ENCODE measurements at places on chromosomes 16 and 17. TPM values are rescaled to one million over a fixed set of nuclear protein-coding genes. Genes with fewer than 3 reads are reported as not detected.

DNA sequence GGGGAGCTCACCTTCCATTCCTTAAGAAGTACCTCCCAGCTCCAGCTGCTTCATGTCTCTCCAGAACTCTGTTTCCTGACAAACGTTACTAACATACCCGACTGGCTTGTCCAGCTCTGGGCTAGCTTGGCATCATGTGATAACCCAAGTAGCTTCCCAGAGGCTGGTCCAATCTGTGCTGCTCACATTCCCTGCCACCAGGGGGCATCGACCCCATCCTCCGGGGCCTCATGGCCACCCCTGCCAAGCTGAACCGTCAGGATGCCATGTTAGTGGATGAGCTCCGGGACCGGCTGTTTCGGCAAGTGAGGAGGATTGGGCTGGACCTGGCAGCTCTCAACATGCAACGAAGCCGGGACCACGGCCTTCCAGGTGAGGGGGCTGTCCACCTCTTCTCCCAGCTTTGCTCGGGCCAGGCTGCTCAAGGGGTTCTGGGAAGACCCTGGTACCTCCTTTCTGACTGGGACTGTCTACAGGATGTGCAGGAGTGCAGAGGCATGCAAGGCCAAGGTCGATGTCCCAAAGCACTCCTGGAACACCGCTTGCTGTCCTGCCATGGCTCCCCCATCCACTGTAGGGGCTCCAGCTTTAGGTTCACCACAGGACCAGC is 7.6 kb downstream of the EPX start:
- DNase-seq = peak; percentile 43

- no peak for DNase-seq
These were observed 34.4 kb upstream of the CDRT4 start for GRCh38 chr17:15501793-15502192.

DNA sequence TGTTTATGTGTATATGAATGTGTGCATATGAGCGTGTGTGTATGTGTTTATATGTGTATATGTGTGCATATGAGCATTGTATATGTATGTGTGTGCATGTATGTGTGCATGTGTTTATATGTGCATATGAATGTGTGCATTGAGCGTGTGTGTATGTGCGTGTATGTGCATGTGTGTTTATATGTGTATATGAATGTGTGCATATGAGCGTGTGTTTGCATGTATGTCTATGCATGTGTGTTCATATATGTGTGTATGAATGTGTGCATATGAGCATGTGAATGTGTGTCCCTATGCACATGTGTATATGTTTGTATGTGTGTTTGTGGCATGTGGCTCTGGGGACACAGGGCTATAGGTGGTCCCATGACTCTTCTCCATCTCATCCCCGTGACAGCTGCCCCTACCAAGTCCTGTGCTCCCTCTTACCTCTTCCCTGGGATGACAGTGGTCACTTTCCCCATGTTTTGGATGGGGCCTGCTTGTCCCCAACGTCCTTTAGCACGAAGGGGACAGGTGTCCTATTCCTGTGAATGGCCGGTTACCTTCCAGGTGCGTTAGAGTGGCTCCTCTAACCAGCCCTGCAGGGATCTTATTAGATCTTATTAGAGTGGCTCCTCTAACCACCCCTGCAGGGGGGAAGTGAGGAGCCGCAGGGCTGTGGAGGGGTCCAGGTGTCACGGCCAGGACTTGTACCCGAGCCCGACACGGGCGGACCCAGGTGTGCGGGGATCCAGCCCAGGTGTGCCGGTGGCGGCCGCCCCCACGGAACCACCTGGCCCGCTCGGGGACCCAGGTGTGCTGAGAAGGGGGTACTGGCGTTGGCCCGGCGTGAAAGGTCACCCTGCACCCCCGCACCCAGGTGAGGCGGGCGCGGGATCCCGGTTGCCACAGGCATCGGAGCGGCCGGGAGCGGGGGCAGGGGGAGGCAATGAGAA is 105.6 kb downstream of the SEC14L1 start:
- DNase-seq = no peak

DNA sequence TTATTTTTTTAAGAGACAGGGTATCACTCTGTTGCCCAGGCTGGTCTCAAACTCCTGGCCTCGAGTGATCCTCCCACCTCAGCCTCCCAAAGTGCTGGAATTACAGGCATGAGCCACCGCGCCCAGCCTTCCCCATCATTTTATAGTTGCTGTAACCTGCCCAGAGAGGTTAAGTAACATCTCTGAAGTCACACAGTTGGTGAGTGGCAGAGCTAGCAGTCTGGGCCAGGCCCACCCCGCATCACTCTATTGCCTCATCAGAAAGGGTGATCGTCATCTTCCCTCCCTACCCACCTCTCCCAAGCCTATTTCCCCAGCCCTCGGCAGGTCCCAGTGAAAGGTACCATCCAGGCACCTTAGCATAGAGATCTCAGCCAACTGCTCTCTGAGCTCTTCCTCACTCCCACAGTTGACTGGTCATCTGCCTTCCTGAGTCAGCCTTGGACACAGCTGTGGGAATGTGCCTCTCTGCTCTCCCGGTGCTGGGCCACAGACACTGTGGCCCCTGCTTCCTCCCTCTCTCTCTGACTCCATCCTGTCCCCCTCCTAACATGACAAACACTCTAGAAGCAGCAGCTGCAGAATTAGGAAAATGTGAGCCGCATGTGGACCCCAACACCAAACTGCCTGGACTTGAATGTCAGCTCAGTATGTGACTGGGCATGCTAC is 57.1 kb downstream of the SCNN1B start:
- peak; percentile 59 for DNase-seq

- peak; percentile 75 for DNase-seq
These were observed 238.1 kb downstream of the NTN1 start for GRCh38 chr17:9259419-9259818.

DNA sequence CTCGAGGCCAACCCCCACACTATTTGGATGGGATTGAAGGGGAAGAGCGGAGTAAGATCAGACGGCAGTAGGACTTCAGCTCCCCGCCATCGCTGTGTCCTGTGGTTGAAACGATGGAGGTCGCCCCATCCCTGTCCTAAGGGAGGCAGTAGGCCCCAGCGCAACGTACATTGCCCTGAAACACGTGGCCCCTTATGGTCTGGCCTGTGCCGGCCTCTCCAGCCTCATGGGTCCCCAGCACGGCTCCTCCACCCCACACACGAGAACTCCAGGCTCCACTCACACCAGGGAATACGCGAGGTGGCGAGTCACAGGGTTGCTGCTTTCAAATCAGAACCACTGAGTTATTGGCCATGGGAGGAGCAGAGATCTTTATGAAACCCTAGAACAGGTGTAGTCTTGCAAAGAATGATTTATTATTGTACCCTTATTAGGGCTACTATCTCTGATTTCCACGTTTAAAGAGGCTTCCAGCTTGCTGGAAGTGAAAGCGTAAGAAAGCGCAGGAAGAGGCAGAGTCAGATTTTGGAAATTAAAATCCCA is 669 bp upstream of the DCTPP1 start:
- no peak for DNase-seq

- no peak for DNase-seq
These were observed 214.5 kb upstream of the CIBAR2 start for GRCh38 chr16:85326794-85327181.

GRCh38 chr17:77865112-77865611 is 93.3 kb upstream of the TNRC6C start:
- no peak for DNase-seq

GRCh38 chr17:50719144-50719923 is at the start of gene LUC7L3:
Gene LUC7L3 (plus strand): TSS chr17:50719603. CDS start chr17:50719733, 130 bp downstream.
- peak; percentile 96 for DNase-seq

DNA sequence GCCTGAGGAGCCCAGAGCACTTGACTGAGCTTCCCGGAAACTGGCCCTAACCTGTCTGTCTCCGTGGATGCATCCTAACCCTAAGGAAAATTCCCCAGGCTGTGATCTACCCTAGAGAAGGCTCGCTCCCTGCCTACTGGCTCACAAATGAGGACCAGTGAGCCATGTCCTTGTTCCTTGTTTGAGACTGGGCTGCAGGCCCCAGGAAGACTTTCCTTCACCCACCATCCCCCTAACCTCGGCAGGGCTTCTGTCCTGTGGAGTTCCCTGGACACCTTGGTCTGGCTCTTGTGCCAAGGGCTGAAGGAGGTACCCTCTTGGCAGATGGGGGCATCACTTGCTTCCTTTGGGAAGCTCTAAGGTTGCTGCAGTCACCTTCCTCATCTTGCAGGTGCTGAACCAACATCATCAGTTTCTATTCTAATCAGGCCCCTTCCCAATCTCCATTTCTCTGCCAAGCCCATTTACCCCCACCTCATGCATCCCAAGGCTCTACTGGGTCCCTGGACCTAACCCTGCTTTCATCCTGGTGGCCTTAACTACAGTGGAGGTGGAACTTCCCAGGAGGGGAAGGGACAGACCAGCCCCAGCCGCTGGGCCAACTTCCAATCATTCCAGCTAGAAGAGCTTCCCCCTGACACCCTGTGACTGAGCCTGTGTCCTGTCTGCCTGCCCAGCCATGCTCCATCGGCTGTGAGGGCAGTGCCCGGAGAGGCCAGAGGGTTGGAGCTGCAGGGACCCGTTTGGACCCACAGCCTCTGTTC is 12.4 kb downstream of the RNF40 start:
- DNase-seq = no peak

DNA sequence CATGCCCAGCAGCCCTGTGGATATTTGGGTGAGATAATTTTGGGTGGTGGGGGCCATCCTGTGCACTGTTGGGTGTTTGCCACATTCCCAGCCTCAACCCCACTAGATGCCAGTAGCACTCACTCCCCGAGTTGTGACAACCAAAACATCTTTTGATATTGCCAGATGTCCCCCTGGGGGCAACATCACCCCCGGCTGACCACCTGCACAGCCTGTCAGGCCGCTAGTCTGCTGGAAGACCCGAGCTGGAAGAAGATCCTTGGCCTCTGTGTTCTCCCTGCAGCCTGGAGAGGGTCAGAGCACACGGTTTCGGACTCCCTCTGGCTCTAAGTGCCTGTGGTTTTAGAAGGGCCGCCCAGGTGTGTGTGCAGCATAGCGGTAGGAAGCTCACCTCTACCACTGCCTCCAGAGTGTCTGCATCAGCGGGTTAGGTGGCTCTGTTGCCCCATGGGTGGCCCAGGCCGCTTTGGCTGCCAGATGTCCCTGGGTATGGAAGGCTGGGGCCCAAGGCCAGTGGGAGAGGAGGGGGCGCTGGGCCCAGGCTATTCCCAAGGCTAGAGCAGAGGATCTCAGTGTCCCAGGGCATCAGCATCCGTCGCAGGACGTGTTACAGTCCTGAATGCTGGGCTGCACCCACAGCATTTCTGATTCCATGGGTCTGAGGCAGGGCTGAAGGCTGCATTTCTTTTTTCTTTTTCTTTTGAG is 195.8 kb upstream of the GSE1 start:
- DNase-seq = no peak

DNA sequence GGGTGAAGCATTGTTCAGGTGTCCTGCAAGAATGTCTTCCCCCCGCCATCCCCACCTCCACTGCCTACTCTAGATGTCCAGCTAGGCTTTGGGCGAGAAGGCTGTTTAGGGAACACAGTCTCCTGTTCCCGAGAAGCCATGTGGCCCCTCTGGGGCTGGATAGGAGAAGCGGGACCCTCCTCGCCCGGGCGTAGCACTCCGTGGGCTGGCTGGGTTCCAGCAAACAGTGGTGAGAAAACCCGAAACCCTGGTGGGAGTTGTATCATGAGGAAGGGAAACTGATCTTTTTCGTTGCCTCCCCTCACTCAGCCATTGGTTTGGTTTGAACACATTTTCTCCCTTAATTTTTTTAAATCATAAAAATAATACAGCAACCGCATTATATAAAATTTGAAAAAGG is 56.6 kb downstream of the IRF8 start:
- no peak for DNase-seq

- DNase-seq = no peak
These were observed 98.3 kb upstream of the MYOCD start for GRCh38 chr17:12567077-12568053.

GRCh38 chr16:70665806-70666735 is 19.7 kb downstream of the IL34 start:
- peak; percentile 93 for DNase-seq

DNA sequence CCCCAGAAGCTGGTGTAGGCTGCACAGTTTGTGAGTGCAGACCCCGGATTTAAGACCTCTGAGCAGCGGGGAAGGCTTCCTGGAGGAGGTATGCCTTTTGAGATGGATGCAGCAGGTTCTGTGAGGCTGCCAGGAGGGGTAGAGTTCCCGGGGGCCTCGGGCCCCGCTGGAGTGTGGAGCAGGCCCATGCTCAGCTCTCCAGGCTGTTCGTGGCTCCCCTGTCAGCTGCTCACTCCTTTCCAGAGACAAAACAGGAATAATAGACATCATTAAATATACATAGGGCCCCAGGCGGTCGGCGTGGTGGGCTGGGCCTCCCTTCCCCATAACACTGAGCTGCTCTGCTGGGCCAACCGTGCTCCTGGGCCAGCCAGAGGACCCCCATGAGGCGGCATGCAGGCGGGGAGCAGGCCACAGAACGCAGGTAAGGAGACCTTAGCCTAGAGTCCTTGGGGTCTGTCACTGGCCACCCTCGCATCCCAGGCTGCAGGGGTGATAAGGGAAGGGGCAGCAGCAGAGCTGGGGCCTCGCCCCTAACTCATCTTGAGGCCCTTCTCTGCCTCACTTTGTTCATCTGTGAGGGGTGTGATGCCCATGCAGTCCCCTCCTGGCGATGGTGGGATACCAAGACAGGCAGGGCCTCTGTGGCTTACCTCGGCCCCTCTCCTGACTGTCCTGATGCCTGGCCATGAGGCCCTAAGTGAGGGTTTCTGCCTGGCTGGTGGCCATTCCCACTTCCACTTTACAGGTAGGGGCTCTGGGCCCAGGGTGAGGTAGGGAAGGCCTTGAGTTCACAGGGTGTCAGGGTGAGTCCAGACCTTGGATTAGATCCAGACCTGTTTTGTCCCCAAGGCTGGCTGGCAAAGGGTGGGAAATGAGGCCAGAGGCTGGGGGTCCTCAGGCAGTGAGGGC is at the start of gene MYO15A:
Gene MYO15A, plus strand, starts transcription at position 356 of the 912 bp plus-strand sequence. CDS start 10,045 bp downstream, outside the sequence.
- no peak for DNase-seq

DNA sequence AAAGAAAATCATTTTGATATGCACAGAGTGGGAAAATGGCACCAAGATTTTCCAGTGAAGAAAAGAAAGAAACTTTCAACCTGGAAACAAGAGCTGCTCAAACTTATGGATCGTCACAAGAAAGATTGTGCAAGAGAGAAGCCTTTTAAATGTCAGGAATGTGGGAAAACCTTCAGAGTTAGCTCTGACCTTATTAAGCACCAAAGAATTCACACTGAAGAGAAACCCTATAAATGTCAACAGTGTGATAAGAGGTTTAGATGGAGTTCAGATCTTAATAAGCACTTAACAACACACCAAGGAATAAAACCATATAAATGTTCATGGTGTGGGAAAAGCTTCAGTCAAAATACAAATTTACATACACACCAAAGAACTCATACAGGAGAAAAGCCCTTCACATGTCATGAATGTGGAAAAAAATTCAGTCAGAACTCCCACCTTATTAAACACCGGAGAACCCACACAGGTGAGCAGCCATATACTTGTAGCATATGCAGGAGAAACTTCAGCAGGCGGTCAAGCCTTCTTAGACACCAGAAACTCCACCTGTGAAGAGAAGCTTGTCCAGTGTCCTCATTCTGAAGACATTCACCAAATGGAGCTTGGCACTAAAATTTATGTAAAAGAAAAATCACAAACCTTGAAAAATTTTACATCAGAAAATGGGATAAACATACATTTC is 12.2 kb downstream of the ZNF75A start:
- DNase-seq = peak; percentile 29

Gene CA5A
- total RNA-seq = not detected

Gene NOXO1
- not detected for total RNA-seq
